ENCODE measurements at places on chromosomes 12 and 14.
A peak's percentile ranks its signal among the peaks of the same experiment; 100 is the strongest.

- no peak for DNase-seq
Observed at GRCh38 chr12:68121143-68121542, 38.4 kb downstream of the IFNG start.

DNA sequence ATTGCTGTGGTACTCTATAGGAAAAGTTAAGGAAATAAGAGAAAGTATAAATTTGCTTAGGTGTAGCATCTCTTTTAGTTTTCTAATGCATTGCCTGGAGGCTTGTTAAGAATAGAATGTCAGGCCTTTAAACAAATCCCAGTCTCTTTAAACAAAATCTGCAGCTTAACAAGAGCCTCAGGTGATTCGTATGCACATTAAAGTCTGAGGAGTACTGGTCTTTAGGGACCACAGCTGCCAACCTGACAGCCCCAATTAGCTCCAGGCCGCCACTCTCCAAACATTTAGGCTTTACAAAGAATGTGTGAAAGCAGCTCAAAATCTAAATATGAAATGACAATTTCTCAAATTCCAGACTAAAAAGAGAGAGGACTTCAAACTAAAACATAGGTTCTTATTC lies 35.7 kb downstream of the PAWR start:
- no peak for DNase-seq

GRCh38 chr12:104801005-104801404 lies 157.1 kb downstream of the SLC41A2 start:
- no peak for DNase-seq

DNA sequence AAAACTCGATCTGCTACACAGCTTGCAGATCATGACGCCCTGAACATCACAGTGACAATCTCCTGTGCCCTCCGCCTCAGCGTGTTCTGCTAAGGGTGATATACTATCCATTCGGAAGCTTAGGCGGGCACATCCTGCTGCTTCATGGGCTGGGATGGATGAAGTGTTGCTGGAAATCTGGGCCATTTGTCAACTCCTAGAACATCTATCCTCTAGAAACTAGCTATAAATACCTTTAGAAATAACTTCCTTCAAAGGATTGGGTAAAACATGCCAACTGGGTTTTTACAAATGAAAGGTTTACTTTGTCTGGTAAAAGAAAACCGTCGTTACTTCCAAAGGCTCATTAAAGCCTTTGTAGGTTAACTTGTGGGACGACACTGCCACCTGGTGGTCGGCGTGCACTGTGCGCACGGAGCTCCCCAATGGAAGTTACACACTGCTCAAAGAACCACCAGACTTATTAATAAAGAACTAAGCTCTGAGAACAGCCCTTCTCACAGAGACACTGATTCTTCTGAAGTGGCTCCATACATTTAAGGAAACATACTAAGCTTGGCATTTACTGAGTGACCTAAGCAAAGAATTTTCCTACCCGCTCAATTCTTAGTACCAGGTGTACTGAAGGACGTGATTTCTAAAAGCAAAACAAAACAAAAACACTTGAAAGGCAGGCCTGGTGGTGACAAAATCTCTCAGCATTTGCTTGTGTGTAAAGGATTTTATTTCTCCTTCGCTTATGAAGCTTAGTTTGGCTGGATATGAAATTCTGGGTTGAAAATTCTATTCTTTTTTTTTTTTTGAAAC lies 21.6 kb upstream of the CACNA2D4 start:
- DNase-seq = peak; percentile 89
